Hematopoietic multipotent progenitor cell treated with erythropoietin and hydrocortisone succinate and interleukin-3 and kit ligand, for 6 days (in vitro differentiated cells): ENCODE measurements at places on chromosomes 7 and 10.

GRCh38 chr10:107914450-107915214 lies 750.1 kb upstream of the SORCS1 start:
- no peak for DNase-seq

GRCh38 chr10:45096001-45096400 lies 95.3 kb downstream of the ZNF22 start:
- DNase-seq: no peak

GRCh38 chr10:91564508-91564907 lies 68.4 kb downstream of the PPP1R3C start:
- DNase-seq: no peak

GRCh38 chr10:62093863-62094291 lies 174.8 kb downstream of the RTKN2 start:
- DNase-seq: no peak

GRCh38 chr7:80699045-80699638 lies 60.7 kb downstream of the CD36 start:
- DNase-seq: peak; percentile 82

- no peak for DNase-seq
Measured at GRCh38 chr10:66777665-66778064, 148.2 kb upstream of the LRRTM3 start.

DNA sequence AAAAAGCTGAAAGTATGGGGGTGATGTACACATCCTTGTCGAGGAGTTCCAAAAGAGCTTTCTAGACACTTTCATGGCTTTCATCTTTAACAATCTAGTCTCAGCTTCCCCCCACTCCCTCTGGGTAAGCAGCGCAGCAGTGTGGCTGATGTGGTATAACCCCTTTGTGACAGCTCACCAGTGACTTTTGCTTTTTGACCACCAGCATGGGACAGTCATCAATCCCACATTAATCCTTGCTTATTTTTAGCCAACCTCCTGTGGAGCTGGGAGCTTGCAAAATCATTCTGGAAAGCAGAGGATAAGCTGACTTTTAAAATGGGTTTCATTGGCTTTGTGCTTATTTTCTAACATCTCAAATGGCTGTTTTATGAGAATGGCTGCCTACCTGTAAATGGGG lies 272.7 kb downstream of the HDAC9 start:
- no peak for DNase-seq

- no peak for DNase-seq
Measured at GRCh38 chr7:121369462-121369861, 26.6 kb downstream of the FAM3C start.

DNA sequence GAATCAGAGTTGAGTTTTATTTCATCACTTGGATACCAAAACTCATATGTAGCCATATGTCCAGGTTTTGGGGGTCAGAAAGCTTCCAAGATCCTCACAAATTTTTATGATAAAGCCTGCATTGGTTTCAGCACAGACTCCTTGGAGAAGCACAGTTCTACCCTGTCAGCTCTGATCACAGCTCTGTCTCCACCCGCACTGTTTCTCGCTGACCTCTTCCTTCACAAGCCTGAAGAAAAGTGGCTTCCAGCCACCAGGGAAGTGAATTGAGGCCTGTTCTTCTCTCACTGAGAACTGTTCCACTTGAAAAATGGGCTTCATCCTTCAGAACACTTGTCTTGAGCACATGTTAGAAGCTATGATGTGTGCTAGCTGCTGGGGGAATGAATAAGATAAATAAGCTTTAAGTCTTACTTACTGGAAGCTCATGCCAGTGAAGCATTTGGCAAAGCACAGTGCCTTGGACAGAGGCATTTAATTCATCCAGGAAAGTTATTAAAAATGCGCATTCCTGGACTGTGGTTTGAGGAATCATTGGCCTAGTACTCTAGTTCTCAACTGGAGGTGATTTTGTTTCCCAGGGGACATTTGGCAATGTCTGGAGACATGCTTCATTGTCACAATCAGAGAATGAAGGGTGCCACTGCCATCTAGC lies 133.6 kb downstream of the BMPER start:
- no peak for DNase-seq

- peak; percentile 71 for DNase-seq
Measured at GRCh38 chr10:69801094-69801433, 642 bp upstream of the COL13A1 start.

DNA sequence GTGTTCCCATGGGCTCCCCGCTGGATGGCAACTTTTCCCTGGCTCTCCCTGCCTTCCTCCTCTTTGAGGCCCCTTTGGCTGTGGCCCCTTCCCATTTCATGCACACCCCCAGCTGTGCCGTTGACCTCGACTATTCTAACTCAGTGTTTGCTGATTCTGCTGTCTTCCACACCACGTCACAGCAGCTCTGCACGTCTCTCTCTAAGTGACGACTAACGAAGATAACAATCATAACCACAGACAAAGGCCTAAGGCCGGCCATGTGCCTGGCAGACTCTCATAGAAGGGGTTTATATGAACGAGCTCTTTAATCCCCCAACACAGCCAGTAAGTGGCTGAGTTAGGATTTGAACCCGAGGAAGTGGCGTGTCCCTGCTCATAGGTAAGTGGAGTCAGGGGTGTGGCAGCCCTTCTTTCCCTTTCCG lies 151.5 kb upstream of the SHH start:
- peak; percentile 1 for DNase-seq

GRCh38 chr7:107236862-107237261 lies 68.1 kb downstream of the HBP1 start:
- no peak for DNase-seq

DNA sequence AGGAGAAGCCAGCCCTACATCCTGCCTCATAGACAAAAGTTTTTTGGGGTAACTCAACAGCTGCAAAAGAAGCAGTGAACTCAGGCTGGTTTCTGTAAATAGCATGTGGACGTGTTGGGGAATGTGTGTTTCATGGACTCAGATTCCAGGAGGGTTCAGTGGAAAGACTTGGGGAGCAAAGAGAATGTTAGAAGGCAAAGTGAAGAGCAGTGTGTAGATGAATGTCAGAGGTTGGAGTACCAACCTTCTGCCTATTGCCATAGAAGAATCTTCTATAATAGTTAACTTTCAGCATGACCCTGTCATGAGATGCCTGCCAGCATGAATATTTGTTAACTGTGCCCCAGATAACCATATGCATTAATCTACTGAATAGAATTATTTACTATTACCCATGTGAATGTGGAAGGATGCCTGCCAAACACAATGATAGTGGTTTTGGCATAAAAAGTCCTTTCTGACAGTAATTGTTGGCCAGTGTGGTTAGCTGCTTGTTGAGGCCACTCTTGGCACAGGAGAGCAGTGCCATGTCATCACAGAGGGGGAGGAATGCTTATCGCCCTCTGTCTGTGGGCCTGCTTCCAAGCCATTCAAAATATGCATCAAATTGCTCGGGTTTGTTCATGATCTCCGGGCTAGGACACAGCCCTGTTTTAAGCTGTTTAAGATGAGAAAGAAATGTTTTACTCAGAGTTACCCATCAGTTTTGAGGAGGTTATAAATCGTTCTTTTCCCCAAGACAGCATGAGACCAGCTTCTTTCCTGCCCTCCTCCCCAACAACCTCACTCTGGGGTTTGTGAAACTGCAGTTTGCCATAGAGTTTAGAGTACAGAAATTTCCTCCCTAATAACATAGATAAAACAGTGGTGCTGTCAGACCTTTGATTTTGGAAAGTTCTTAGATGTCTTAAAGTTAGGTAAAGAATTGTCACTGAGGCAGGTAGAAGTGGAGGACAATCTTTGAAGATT lies 165.3 kb downstream of the WNT2 start:
- DNase-seq: peak; percentile 96

DNA sequence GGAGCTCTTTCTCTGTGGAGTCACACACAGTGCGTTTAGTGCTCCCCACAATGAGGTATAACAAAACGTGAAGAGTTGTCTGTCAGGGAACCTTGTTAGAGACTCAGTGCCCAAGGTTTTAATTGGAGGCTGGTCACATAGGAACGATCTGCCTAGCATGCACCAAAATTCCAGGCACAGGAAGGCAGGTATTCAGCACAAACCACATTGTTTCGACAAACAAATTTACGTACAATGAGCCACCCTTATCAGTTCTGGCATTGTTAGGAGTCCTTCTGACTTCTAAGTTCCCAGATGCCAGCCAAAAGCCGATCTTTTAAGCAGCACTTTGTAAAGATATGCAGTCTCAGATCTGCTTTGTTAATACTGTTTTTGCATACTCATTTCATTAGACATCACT lies 414.2 kb upstream of the MTPN start:
- no peak for DNase-seq

DNA sequence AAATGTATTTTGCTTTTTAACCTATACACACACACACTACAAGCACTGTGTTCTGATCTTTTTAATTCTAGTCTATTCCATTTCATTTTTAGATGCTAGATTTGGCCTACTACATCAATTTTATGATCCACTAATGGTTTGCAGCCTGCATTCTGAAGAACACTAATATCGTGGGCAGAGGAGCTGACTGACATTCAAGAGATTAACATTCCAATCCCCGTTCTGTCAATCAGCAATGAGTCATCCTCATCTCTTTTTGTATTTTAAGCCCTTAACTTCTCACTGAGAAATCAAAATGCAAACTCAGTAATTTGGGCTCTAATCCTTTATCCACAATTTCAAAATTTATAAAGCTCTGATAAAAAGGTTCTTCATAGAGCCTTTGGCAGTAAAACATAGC lies 47.1 kb upstream of the GAD2 start:
- no peak for DNase-seq

DNA sequence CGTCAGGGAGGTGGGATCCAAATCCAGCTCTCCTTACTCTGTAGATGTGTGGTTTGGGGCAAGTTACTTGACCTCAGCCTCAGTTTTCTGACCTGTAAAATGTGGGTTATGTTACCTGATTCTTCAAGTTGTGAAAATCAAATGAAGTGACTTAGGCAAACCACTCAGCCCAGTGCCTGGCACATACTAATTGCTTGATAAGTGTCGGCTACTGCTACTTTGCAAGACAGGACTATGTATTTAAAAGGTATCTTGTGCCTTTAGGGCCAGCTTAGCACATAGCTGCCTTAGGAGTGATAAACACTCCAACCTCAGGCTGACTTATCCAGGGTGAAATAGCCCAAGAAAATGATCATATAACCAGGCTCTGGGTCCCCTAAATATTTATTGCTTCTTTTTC lies 42.9 kb downstream of the GOLGA7B start:
- DNase-seq: no peak

- no peak for DNase-seq
Measured at GRCh38 chr7:159093351-159093971, 51.2 kb downstream of the VIPR2 start.

DNA sequence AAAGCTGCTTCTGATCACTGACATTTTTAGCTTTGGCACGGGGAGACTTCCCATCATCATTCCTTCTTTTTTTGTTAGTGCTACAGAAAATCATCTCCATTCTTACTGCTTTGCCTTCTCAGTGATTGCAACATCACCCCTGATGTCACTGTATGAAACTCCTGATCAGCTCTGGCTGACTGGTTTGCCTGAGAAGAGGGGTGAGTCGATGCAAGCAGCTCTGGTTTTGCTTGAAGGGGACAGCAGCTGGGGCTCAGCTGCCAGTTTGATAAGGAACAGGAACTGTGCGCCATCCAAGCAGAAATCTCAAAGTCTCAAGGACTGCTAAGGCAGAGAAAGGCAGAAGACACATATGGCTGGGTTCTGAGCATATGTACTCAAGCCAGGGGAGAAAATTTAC lies 808.5 kb upstream of the CELF2 start:
- DNase-seq: peak; percentile 2

- no peak for DNase-seq
Measured at GRCh38 chr7:54643064-54643463, 100.9 kb downstream of the VSTM2A start.

- DNase-seq: no peak
Measured at GRCh38 chr10:67668448-67668847, 27.5 kb downstream of the CTNNA3 start.

- DNase-seq: no peak
Measured at GRCh38 chr7:48180981-48181380, 9.7 kb downstream of the ABCA13 start.

GRCh38 chr10:5284311-5285057 lies 80.3 kb upstream of the UCN3 start:
- DNase-seq: peak; percentile 90

DNA sequence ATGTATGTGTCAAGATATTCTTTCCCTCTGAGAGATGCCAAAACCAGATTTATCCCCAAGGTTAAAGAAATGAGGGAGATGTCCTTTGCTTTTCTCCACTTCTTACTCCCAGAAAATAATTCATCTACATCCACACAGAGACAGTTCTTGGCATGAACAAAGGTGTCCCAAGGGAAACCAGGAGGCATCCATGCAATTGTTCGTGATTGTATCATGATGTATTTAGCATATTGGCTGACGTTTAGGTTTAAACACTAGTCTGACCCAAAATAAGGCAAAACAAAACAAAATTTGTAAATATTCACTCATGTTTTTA lies 223.9 kb downstream of the C7orf25 start:
- DNase-seq: no peak

DNA sequence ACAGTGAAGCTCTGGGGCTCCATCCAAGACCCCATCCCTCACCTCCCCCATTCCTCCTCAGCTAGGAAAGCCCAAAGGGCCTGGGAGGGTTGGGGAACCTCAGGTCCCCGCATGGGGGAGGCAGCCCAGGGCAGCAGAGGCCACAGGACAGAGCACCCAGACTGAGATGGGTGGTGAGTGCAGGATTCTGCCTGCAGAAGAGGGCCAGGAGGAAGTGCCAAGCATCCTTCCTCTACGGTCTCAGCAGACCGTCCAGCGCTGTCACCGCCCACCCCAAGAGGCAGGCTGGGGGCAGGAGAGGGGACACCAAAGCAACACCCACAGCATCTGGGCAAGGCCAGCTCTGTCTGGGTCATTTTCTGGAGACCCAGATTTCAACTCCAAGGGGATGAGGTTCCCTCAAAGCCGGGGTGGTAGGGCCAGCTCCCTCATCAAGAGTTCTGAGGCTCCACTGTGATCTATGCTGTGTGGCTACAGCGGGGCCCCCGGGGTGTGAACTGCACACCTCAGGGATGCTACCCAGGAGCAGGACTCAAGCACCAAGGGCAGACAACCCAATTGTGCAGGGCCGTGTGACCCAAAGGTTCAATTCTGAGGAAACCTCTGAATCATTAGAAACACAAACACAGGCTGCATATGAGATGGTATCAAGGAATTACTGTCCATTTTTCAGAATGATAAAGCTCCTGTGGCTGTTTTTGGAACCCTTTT lies 46.8 kb downstream of the CAMK2B start:
- DNase-seq: no peak

- no peak for DNase-seq
Measured at GRCh38 chr7:100824499-100825214, 2.7 kb downstream of the EPHB4 start.
